ENCODE measurements at places on chromosomes 7 and 10.

- DNase-seq, result no peak
Measured at GRCh38 chr7:81937091-81937490, 167.2 kb upstream of the HGF start.

GRCh38 chr10:22455068-22455857 is 110.0 kb downstream of the SPAG6 start:
- DNase-seq, result no peak

GRCh38 chr7:112297681-112298080 is 91.2 kb downstream of the ZNF277 start:
- no peak for DNase-seq

GRCh38 chr10:49726593-49726992 is 35.5 kb downstream of the OGDHL start:
- no peak for DNase-seq

DNA sequence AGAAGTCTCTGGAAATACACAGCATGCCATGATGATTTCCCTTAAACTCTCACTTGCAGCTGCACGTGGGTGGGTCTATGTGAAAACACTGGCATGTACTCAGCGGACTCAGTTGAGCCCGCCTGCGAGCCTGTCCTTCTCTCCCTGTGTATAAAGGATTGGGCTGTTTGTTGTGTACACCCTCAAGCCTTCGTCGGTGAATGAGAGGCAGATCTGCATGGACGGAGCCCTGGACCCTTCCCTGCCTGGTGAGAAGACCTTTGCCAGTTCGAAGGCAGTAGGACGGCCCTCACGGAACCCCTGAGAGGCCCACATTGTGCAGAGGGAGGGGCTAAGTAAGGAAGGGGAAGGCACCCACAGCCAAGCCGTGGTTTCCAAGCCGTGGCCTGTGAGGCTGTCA is 121.2 kb downstream of the WDFY4 start:
- DNase-seq, result no peak

Data from CD4-positive, alpha-beta T cell treated with Interleukin-4 for 4 hours (primary cell).